ENCODE measurements at places on chromosomes 6 and 20.

- peak; percentile 3 for DNase-seq
Measured at GRCh38 chr20:38426006-38426897, 8.9 kb downstream of the SNHG17 start.

GRCh38 chr6:1015825-1016224, 296.1 kb upstream of the FOXQ1 start:
- DNase-seq, result no peak

GRCh38 chr20:39398656-39399055, 436.5 kb downstream of the DHX35 start:
- no peak for DNase-seq

DNA sequence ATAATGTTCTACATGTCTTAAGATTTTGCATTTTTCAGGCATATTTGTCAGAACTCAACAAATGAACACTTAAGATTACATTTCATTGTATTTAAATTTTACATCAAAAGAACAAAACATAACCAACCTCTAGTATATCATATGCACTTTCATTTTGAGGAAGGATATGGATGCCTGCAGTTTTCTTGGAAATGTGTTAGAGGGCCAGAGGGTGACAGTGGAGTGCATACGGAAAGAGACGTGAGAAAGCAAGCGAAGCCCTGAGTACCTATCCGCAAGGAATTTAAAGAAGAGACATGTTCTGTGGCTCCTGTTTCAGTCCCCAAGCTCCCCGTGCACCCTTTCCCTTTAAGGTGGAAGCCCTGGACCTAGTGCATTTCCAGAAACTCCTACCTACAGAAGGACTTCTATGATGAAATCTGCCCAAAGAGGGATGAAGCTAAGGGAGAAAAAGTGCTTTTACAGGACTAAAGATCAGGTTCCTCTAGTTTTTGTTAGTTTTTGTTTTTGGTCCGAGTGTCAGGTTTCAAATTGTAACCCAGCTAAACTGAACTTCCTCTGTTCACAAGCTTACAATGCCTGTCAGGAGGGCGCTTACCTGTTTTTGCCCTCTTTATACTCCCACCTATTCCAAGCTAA, 38.8 kb downstream of the EZR start:
- no peak for DNase-seq

DNA sequence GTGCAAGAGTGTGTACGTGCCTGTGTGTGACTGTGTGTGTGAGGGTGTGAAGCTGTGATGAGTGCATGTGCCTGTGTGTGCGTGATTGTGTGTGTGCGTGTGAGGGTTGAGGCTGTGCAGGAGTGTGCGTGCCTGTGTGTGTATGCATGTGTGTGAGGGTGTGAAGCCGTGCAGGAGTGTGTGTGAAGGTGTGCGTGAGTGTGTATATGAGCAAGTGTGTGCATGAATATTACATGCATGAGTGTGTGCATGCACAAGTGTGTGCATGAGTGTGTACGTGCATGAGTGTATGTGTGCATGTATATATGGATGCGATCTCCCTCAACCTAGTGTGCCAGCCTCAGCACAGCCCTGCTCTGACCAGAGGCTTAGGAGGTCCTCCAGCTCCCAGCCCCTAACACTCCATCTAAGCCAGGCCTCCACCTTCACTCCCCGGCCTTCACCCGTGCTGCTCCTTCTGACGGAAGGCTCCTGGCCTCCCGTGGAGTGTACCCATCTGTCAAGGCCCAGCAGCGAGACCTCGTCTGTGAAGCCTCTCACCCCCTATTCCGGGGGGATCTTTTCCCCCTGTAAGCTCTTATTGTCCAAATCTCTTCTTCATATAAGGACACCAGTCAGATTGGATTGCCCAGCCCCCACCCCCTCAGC, 19.9 kb upstream of the PHACTR3 start:
- no peak for DNase-seq

DNA sequence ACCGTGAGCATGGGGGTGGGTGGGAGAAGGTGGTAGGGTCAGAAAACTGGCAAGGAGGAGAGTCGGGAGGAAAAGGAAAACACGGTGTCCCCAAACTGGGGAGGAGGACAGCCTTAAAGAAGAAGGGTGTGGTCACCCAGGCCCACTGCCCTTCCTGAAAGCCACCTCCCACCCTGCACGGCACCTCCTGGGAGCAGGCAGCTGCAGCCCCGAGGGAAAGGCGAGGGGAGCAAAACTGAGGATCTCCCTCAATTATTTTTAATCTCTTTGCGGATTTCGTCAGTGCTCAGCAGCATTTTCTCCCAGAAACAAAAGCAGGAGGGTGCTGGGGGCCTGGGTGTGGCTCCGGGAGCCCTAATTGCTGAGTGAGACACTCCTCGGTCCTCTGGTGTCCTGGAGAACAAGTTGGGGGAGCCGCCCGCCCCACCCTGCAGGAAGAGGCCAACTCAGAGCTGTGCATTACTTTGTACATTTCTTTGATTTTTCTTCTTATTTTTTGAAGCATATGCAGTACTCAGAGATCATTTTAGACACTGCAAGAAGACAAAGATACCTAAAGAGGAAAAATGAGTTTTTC, 56.4 kb downstream of the RIOK1 start:
- DNase-seq, result no peak

- DNase-seq, result no peak
Measured at GRCh38 chr6:107769053-107769658, 55.0 kb downstream of the SCML4 start.

- DNase-seq, result no peak
Measured at GRCh38 chr6:167532410-167533288, 207.8 kb downstream of the TTLL2 start.

GRCh38 chr6:146154197-146154596, 125.3 kb downstream of the GRM1 start:
- no peak for DNase-seq

DNA sequence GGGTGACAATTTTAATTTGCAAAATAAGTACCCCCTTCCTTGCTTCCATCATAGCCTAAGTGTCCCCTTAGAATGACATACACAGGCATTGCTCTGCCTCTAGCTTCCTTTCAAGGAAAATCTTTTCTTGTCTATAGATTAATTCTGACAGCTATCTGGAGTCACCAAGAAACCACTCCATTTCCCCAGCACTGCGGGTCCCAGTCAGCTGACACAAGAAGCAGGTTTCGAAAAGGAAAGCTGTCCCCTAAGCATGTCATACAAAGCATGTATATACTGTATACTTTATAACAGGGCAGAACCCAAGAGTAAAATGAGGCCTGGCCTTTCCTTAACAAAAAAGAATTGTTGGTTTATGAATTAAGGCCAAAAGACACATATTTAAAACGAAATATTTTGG, 273.5 kb downstream of the BTBD9 start:
- DNase-seq, result no peak

- no peak for DNase-seq
Measured at GRCh38 chr6:96940322-96940721, 15.8 kb downstream of the KLHL32 start.

DNA sequence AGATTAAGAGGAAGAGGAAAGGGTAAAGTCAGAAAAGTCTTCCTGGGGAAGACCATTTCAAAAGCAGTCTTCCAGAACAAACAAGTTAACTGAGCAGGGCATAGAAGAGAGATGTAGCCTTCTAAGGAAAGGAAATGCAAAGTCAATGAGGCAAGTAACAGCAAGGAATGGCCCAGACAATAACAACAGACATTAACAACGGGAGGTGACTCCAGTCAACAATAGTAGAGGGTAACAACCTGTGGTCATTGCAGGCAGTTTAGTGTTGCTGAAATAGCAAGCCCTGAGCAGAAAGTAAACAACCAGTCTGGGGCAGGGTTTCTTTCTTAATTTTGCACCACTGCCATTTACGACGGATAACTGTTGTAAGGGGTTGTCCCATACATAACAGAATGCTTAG, 2.1 kb downstream of the MDN1 start:
- DNase-seq, result no peak

- DNase-seq, result no peak
Measured at GRCh38 chr6:169866140-169866534, 114.7 kb downstream of the ERMARD start.

- no peak for DNase-seq
Measured at GRCh38 chr6:152976749-152977148, 6.1 kb downstream of the FBXO5 start.

DNA sequence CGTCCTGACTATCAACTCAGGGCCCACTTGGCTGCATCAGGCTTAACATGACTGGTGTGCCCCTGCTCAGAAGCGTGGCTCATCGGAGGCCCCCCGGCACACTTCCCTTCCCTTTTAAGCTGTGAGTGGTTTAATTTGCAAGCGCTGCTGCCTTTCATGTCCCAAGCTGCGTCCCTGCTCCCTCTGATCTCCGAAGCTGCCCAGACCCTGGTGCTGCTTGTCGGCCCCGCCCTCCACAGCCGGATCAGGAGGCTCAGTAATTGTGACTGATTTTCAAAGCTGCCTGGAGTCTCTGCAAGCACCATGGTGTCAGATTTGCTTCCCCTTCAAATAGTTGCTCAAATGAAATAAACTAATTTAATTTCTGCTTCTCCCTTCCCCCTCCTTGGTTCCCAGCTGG, 71.1 kb downstream of the CDH22 start:
- DNase-seq, result no peak

DNA sequence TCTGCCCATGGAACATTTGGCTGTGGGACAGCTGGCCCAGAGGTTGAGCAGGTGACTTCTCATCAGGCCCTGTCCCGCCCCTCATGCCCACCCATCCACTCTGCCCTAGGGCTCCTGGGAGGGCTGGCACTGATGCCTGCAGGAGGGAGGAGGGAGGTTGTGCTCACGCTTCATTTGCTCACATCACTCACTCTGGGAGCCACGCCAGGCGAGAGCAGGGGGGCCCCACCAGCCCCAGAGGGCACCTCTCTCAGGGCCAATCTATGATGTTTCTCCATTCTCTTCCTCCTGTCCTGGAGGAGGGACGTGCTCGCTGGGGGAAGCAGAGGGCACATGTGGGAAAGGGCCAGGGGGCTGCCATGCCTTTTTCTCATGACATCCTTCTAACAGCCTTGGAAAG, 10.9 kb upstream of the GLP1R start:
- DNase-seq, result no peak

GRCh38 chr6:148657048-148657447, 89.8 kb upstream of the UST start:
- peak; percentile 2 for DNase-seq

GRCh38 chr6:158279615-158280014, 32.6 kb upstream of the TULP4 start:
- DNase-seq, result no peak

DNA sequence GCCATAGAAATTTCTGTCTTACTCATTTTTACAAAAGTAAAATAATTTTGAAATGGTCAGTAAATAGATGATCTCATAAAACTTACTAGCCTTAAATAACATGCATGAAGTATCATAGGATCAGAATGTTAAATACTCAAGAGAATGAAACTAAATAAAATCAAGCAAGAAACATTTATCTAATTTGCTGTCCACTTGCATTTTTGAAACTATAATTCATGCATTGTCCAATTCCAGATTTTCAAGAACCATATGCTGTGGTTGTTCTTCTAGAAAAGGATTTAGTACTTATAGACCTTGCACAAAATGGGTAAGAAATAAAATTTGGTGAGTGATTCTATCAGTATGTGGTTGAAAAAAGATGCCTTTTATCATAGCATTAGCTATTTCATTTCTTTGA, 107.0 kb downstream of the STXBP5 start:
- DNase-seq, result no peak

DNA sequence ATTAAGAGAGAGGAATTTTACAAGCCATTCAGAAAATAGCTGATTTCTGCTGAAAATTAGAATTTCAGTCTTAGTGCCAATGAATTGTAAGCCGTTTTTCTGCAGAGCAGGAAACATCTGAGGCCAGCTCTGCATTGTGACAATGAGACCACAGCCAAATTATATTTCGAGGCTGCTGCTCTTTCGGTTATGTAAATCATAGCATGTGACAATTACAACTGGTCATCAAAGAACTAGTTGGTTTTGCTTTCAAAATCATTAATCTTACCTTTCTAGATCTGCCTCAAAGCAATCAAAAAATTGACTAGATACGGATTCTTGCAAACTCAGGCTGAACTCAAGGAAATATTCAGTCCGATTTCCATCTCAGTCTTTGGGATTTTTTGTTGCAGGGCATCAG, 33.4 kb upstream of the INSM1 start:
- no peak for DNase-seq

DNA sequence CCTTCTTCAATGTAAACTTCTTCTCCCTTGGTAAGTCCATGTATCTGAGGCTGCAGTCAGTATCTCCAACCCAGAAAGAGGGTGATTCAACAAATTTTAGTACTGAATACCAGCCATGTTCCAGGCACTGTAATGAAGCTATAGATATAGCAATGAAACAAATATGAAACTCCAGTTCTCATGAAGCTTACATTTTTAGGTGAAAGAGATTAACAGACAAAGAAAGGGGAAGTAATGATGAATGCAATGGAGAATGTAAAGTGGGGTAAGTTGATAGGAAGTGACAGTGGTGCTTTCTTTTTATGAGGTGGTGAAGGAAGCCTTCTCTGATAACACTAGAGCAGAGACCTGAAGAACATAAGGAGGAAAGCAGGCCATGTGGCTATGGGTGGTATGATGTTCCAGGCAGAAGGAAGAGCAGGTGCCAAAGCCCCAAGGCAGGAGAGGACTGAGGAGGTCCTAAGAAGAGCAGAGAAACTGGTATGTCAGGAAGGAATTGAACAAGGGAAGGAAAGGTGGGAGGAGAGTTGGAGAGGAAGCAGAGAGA, 143.6 kb downstream of the TFAP2B start:
- no peak for DNase-seq

DNA sequence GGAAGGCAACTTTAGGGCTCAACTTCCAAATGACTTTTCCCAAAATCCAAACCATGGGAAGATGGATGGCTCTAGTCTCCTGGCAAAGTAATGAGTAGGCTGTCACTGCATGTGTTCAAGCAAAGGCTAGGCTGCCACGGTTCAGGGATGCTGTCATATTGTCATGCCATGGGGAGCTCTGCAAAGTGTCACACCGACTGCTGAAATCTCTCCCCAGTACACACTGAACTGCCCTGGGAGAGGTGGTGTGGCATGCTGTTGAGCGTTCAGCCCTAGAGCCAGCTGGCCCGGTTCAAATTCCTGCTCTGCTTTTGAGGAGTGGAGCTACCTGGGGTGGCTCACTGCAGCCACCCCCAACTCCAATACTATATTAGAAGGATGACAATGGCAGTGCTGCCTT, 115.9 kb downstream of the LRFN2 start:
- no peak for DNase-seq

DNA sequence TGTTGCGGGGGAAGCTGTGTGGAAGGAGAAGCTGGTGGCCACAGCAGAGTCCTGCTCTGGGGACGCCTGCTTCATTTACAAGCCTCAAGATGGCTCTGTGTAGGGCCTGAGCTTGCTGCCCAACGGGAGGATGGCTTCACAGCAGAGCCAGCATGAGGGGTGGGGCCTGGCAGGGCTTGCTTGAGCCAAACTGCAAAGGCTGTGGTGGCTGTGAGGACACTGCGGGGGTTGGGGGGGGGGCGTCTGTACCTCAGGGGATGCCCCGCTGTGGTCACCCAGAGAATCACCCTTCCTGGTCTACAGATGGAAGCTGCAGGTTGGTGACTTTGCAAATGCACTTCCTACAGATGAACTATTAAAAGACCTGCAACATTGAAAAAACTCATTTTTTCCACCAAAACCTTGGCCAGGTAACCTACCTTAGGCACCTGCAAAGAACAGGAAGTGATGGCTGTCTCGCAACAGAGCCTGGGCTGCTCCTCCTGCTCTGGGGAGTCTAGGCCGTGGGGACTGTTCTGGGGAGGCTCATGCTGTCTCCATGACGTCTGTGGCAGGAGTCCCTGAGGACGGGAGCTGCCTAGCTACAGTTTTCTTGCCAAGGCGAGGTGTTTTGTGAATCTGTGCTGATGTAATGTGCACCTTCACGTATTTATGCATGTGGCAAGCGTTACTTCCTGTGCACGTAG, 7.3 kb downstream of the NPBWR2 start:
- DNase-seq, result no peak

GRCh38 chr6:87029711-87030314, 65.1 kb downstream of the CGA start:
- DNase-seq, result peak; percentile 4

Data from CD4-positive, alpha-beta T cell treated with Interleukin-15 for 4 hours (primary cell).